ENCODE measurements at places on chromosomes 6 and 20.

DNA sequence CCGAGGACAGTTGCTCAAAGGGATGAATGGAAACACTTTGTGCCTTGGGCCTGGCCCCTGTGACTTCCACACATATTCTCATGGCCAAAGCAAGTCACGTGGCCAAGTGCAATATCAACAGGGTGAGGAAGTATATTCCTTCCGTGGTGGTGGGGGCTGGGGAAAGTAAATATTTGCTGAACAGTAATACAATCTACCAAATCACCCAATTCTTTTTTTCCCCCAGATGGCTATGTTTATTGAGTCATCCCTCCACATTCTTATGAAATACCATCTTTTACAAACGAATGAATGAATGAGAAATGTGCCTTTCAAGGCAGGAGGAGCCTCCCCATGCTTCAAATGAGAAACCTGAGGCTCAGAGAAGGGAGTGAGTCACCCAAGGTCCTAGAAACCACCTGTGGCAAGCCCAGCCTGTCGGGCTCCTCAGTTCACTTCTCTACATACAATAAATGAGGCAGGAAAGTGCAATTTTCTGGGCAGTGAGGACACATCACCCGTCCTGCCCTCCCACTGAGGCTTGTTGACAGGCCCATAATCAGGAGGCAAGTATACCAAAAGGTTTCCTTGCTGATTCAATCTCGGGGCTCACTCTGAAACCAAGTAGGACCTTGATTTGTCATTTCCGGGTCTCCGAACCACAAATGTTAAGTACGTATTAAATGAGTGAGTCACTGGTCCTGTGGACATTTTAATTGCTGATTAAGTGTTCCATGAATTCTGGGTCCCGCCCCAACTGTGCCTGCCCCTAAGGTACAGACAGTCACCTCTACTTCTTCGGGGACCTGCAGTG is 25.3 kb upstream of the TOP1 start:
- peak; percentile 83 for DNase-seq

DNA sequence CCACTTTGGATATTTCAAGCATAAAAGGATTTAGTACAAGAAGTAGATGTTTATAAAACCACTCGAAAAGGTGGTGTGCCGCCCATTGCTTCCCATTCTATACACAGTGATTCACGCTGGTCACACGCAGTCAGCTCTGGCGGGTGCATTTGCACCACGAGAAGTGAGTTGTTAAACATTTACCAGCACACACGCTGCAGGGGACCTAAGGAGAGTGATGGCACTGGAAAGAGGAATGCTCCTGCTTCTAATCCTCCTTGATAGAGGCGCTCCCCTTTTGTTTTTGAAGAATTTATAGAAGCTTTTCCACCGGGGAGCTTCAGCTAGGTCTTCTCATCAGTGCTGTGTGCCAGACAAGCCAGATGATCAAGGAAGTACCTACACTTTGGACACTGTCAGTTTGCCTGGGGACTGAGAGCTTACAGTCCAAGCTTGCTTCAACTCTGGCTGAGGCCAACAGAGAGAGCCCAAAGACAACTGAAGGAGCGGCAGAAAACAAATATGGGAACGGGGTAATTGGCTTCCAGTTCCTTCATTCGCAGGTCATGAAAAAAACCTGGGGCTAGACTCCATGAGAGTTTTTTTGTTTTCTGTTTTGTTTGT is 31.2 kb downstream of the MUC22 start:
- DNase-seq = no peak

DNA sequence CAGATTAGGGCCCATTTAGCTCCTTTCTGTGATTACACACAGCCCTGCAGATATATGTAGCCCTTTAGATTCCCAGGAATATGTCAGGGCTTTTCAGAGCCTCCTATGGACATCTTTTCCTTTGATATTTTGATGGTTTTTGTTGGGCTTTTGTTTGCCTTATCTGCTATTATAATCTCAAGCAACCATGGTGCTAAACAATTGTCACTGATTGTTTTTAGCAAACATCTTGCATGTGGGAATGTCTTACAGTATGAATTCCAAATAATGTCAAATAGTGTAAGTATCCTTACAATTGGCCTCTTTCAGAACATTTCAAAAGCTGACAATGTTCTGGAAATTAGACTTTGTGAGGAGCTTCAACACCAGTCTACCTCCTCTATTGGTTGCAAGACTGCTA is 333.6 kb upstream of the OPRM1 start:
- DNase-seq = no peak

GRCh38 chr20:50715694-50716093 is 15.7 kb upstream of the PARD6B start:
- no peak for DNase-seq

DNA sequence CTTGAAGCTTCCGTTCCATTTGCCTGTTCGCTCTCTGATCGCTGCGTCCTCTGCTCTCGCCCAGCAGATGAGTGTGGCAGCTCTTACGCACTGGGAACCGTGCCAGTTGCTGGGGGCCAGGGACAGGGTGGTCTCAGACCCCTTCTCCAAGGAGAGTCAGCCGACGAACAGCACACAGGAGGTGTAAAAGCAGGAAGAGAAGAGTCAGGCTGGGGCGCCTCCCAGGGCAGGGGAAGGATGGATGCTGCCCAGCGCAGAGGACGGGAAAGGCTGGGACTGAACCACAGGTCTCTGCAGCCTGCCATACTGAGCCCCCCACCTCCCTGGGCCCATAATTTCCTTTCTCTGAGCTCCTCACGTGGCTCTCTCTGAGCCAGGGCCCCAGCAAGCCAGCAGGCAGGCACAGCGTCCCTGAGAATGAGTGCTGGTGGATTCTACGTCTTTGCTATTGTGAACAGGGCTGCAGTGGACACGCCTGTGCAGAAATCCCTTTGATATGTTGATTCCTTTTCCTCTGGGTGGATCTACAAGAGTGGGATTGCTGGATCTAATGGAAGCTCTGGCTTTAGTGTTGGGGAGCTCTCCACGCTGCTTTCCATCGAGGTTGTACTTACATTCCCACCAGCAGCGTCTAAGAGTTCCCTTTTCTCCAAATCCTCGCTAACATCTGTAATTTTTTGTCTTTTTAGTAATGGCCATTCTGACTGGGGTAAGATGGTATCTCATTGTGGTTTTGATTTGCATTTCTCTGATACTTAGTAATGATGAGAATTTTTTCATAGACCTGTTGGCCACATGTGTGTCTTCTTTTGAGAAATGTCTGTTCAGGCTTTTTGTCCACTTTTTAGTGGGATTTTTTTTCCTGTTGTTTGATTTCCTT is 104.1 kb downstream of the PSMB1 start:
- DNase-seq = no peak

DNA sequence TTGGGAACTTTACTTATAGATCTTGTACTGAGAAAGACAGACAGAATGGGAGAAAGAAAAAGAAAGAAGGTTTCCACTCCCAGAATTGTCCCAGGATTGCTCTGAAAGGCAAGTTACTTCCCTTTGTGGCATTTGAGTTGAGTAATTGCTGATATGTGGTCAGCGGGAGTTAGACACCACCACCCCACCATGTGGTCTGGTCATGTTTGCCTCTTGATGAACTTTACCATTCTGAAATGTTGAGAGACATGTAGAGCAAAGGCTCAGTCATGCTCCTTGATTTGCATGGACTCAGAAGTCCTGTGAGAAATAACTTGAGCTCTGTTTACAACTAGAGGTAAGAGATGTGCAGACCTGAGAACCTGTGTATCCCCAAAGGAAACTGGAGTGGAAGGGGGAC is 17.1 kb downstream of the TCF21 start:
- DNase-seq = no peak

DNA sequence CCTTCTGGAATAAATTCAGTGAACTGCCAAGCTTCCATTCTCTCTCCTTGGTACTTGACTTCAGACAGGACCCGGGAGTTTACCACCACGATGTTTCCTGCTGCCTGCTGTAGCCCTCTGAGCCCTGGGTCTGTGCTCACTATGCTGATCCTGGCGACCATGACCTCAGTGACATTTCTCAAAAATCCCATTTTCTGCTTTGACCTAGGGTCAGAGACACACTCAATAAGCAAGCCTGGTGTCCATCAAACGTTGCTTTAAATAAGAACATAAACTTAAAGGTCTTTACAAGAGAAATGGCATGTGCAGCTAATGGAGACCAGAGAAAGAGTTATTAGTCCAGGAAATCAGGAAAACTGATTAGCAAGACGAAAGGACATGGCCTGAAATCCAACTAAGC is 509.7 kb upstream of the SULF2 start:
- DNase-seq = no peak

DNA sequence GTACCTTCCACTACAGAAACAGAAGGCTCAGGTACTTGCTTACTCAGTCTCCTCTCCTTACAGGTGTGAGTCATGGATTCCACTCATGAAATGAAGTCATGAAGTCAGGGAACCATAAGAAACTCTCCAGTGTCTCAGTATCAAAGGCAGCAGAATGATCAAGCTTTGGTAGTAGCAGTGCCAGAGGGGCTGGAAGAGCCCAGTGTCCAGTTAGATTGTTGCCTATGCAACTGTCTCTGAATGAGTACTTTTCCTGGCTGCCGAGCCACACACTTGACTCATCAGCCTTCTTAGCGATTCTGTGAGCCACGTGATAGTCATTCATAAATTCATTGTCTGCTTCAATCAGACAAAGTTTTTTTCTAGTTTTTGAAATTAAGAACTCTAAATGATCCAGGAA is 52.2 kb upstream of the DTNBP1 start:
- DNase-seq = peak; percentile 79
